ENCODE measurements at places on chromosomes 11 and 22.

DNA sequence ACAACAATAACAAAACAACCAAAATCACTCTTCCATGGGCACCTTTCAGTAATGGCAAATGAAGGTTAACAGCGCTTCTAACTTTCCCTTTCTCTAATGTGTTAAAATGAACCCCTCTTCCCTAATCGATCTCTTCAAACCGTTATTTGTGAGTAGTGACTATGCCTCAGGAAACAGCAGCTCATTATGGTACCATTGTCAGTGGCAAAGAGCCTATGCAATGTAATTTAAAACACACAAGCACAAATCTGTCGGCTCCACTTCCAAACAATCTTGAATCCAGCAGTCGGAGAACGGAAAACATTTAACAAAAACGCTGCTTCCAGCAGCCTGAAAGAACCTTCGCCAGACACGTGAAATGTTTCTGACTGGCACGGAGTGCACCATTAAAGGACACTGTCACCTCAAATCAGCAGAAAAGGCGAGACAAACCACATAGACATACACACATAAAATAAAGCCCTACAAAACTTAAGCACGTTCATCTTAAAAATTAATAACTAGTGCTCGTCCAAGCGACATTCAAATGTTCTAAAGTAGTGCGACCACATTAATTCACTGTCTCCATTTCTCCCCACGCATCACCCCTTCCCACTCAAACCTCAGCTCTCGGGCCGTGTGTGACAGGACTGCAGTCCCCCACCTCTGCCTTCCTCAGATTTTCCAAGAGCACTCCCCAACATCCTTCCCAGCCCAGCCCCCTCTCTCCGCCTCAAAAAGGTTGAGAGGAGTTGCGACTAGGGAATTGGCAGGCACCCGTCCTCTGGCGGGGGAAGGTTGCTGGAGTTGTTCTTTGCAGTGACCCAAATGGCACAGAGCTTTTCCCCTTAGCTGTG, 748 bp downstream of the RAB30 start:
- peak; percentile 41 for DNase-seq

DNA sequence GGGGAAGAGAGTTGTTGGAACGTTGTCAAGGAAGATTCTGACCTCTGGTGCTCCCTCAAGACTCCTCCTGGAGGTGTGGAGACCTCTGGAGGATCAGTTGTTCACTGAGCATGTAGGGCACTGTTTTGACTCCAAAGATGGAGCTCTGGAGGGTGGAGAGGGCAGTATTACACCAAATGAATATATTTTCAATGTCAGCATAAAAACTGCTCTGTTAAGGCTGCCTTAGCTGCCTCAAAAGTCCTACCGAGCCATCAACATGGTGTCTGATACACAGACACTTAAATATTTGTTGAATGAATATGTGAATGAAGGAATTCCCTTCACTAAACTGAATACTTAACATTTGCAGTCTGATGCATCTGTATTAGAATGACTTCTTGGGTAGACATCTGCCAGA, 144.2 kb upstream of the SPON1 start:
- no peak for DNase-seq

GRCh38 chr11:88979641-88980040, 86.1 kb downstream of the GRM5 start:
- no peak for DNase-seq

DNA sequence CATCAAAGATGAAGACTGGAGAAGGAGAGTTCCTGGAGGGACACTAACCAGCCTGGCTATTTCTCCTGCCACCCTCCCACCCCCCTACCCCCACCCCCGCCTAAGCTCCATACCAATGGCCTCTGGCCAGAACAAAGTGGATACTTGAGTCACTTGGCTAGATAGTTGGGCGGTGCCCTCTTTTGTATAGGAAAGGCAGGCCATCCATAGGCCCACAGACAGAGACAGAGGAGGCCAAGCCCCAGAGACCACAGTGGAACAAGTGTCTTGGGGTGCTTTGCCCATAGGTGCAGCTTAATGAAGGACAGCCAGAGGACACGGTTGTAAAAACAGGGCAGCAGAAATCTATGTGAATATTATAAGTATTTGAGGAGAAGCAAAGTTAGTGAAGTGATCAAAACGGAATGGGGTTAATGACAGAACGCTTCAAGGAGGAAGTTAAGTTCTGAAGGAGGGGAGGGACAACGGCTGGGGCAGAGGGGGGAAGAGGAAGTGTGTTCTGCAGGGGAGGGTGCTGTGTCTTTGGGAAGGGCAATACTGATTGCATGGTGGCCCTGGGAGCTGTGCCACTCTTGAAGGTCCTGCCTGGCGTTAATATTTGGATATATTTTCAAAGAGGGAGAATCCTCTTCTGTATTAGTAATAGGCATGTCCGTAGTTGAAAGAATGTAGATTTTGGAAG, 32.7 kb downstream of the FLI1 start:
- DNase-seq, result no peak

DNA sequence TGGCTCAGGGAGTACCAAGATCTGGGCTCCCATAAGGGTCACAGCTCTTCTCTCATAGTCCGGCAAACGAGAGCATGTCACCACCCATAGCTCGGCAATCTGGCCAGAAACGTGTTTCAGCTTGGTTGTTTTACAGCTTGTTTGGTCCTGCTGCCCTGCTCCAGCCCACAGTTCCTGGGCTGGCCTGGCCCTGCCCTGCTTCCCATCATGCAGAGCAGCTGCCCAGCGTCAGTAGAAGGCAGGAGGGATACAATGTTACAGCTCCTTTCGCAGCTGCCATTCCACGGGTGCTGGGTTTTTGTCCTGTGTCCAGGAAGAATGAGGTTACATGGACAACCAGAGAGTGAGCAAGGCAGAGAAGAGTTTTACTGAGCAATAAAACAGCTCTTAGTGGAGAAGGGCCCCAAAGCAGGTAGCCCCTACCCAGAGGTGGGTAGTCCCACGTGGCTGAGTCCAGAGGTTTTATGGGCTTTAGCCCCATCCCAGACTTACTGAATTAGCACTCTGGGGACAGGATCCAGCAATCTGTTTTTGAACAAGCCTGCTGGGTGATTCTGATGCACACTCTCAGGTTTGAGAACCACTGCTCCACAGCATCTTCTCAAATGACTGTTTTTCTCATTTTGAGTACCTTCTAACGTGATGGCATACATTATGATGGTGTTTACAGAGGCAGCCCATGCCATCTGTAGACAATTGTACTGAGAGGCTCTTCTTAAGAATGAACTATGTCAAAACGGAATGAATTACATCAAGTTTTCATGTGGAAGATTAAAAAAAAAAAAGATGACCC, 5.8 kb upstream of the MS4A18 start:
- DNase-seq, result no peak

Measured in SK-N-DZ (cell line).